ENCODE measurements at places on chromosomes 5 and 9. TPM values are rescaled to one million over a fixed set of nuclear protein-coding genes. Genes with fewer than 3 reads are reported as not detected.

DNA sequence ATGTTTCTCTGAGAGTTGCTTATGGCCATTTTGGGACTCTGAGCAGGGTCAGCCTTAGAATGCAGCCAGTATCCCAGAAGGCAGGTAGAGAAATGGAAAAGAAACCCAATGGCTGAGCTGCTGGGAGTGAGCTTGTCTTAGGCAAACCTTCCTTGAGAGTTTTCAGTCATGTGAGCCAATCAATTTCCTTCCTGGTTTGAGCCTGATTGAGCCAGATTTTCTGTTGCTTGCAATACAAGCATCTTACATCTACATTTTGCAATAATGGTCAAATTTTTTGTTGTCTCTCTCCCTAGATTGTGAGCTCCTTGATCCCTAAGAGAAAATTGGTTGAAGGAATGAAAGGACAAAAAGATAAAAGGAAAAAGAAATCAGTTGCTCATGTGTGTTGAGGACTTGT, 155.3 kb downstream of the SNX18 start:
- no peak for DNase-seq

DNA sequence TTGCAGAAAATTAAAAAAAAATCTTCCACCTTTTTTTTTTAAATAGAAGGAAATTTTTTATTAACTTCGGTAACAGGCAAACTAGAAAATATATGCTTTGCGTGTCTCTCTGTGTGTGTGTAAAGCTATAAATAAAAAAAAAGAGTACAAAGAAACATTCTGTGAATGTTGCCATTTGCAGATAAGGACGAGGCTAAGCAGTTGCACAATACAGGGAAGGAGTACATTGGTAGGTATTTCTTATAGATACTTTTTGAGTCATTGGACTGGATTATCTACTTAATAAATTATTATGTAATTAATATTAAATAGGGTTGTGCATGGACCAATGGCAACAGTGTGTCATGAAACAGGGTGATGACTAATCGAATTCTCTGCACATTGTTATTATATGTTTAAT, 102.4 kb downstream of the CAMK4 start:
- no peak for DNase-seq

DNA sequence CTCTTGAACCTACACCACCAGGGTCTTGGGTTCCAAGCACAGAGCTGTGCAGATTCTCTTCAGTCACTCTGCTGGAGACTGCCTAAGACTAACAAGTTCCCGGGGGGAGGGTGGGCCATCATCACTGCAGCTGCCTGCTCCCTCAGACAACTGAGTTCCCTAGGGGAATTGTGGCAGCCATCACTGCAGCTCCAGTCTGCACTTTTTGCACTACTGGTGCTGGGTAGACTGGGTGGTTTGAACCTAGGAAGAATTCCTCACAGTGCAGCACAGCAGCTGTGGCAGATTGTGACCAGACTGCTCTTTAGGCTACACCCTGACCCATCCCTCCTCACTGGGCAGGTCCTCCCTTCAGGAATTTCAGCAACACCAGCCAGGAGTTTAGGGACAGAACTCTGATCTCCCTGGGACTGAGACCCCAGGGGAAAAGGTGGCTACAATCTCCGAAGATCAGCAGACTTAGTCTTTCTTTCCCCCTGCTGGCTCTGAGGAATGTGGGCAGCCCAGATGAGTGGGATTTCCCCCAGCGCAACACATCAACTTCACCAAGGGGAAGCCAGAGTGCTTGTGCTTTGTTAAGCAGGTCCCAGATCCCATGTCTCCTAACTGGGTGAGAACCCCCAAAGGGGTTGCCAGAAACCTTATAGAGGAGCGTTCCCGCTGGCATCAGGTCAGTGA, 30.9 kb upstream of the RGMB start:
- no peak for DNase-seq

The ATP10B gene
- not detected for polyA plus RNA-seq

The TMEFF1 gene
- polyA plus RNA-seq: 0.45 TPM

- DNase-seq: no peak
Observed at GRCh38 chr9:24007185-24007584, 181.1 kb upstream of the ELAVL2 start.

DNA sequence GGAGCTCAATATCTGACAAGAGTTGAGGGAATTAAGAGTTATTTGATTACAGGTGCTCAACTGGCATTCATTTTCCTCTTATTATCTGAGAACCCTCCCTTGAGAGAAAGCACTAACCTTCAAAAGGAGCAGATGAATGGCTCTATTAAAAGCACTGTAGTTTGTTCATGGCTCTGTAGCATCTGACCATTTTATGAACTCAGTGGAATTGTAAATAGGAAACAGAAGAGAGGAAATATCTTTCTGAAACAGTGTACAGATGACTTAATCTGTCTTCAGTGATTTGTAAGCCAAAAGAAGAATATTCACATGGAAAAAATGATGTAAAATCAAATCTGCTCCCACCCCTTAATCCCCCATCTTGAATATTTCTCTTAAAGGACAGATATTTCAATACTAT, 810.4 kb upstream of the GRAMD2B start:
- DNase-seq: no peak

The IL17B gene
- not detected for polyA plus RNA-seq

The NTNG2 gene
- 0.93 TPM for polyA plus RNA-seq

The ZNF474 gene
- 0.37 TPM for polyA plus RNA-seq

The SHC3 gene
- polyA plus RNA-seq: 4.3 TPM

- no peak for DNase-seq
Observed at GRCh38 chr5:74051076-74051475, 425.1 kb downstream of the ARHGEF28 start.

GRCh38 chr5:171524466-171524865, 105.0 kb downstream of the FGF18 start:
- no peak for DNase-seq

The SLCO6A1 gene
- polyA plus RNA-seq: not detected

The ATP6V0E1 gene
- polyA plus RNA-seq: 610 TPM

- no peak for DNase-seq
Observed at GRCh38 chr9:115548609-115549260, 430.8 kb upstream of the TNC start.

DNA sequence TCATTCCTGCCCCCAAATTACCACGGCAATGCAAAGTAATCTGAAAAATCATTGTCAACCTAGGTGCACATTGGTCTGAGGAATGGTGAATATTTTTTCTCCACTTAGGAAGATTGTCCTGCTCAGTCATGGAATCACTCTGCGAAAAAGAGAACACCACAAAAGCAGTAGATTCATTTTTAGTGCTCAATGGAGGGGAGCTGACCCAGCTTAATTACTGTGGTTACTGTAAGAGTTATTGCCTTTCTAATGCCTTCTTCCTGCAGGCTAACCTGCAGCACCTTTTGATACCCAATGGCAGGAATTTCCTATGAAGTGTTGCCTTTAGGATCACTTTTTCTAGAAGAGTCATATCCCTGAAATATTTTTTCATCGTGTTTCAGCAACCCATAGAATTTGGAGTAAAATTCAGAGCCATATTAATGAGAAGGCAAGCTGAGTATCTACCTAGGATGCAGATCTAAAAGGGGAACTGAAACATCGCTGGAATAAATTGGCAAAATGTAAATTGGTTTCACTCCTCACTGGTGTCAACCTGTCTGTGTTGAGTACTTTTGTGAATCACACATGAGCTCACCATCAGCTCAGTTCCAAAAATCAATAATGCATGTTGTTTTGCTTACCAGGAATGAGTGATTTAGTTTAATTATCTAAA, 464.5 kb downstream of the CSNK1G3 start:
- DNase-seq: no peak

The CANX gene
- 925 TPM for polyA plus RNA-seq

GRCh38 chr5:31186672-31187267, 6.7 kb upstream of the CDH6 start:
- peak; percentile 24 for DNase-seq

The LCN15 gene
- not detected for polyA plus RNA-seq

DNA sequence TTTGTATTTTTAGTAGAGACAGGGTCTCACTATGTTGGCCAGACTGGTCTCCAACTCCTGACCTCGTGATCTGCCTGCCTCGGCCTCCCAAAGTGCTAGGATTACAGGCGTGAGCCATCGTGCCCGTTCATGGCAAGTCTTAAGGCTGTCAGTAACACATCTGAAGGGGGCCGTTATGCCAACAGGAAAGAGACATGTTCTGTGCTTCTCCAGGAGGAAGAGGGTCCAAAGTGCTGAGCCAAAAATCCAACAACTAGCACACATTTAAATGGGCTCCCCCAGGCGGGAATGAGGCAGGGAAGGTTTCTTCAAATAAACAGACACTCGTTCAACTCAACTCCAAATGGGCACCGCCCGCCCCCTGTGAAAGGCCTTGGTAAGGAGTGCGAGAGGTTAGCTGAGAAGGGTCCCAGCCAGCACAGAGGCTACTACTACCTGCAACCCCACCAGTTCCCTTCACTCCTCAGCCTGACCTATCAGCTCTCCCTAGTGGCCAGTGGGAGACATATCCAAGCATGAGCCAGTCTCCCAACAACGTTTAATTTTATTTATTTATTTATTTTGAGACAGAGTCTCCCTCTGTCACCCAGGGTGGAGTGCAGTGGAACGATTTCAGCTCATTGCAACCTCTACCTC, 84.1 kb upstream of the DMRT1 start:
- DNase-seq: peak; percentile 15

- no peak for DNase-seq
Observed at GRCh38 chr9:120659209-120659608, 55.1 kb downstream of the MEGF9 start.

GRCh38 chr9:137705443-137705863, 86.6 kb downstream of the EHMT1 start:
- no peak for DNase-seq

DNA sequence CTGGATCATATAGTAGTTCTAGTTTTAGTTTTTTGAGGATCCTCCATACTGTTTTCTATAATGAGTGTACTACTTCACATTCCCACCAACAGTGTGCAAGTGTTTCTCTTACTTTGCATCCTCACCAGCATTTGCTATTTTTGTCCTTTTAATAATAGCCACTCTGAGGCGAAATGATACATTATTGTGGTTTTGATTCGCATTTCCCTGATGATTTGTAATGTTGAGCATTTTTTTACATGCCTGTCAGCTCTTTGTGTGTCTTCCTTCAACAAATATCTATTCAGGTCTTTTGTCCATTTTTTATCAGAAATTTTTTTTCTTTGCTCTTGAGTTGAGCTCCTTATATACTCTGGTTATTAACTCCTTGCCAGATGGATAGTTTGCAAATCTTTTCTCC, 114.0 kb downstream of the ADAMTSL1 start:
- DNase-seq: no peak

GRCh38 chr9:4318326-4318725, 18.5 kb upstream of the GLIS3 start:
- no peak for DNase-seq

The CCDC192 gene
- not detected for polyA plus RNA-seq
